ENCODE measurements at places on chromosomes 5 and 9.

DNA sequence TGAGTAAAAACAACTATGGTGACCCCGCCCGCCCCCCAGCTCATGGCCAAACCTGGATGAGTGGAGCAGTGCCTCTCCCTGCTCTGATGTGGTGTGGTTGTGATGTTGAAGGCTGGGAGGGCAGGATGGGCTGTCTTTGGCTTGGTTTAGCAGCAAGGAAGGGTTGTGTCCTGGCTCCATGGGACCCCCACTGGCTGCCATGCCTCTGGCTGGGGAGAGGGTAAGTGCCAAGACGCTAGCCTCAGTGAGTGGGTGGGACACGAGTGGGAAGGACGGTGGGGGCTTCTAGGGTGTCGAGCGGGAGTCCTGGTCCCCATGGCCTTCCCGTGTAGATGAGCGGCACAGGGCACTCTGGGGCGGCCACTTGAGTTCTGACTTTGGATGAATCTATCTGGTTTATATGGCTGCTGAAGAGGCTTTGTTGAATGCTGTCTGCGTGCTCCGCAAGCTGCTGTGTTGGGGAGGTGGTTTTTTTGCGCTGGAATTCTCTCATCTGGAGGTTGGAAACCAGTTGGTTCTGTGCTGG lies 50.4 kb downstream of the DAB2IP start:
- DNase-seq, result no peak

GRCh38 chr9:86389628-86390027 lies 35.4 kb upstream of the TUT7 start:
- no peak for DNase-seq

DNA sequence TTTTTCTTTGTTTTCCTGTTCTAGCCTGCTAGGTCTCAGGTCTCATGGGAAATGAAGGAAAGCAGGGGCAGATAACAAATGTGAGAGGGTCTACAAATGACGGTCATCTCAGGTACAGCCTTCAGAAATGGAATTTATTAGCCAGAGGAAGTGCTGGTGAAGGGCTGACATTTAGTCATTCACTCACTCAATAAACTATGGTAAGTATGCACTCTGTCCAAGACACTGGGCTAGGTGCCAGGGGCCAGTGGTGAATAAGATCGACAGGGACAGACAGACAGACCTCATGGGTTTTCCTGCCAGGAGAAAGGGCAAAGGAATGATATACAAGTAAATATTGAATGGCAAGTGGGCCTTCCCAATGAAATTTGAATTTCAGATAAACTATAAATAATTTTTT lies 6.3 kb downstream of the PDE6A start:
- DNase-seq, result no peak

- DNase-seq, result no peak
These were observed 12.1 kb downstream of the SLC22A5 start for GRCh38 chr5:132381614-132382013.

DNA sequence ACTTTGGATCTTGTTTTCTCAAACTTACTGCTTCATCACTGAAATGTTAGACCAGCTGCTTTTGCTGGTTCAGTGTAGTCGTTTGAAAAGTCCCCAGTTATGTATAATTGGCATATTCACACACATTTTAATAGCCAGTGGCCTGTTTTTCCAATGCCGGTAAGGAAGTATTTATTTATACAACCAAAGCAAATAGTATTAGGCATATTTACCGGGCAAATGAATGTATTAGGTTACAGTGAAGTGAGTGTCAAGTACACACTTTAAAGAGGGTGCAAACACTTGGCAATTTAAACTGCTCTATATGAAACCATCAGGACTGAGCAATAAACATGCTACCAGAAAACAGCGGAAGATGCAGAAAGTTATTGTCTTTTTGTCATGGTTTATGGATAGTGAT lies 242.9 kb downstream of the MCTP1 start:
- no peak for DNase-seq

Data from activated naive CD4-positive, alpha-beta T cell (primary cell).